ENCODE measurements at places on chromosomes 5 and 9. TPM values are rescaled to one million over a fixed set of nuclear protein-coding genes. Genes with fewer than 3 reads are reported as not detected.

The PKD2L2 gene
- 0.64 TPM for total RNA-seq

The IFNA21 gene
- not detected for total RNA-seq

The OLFML2A gene
- total RNA-seq, result 25.2 TPM

DNA sequence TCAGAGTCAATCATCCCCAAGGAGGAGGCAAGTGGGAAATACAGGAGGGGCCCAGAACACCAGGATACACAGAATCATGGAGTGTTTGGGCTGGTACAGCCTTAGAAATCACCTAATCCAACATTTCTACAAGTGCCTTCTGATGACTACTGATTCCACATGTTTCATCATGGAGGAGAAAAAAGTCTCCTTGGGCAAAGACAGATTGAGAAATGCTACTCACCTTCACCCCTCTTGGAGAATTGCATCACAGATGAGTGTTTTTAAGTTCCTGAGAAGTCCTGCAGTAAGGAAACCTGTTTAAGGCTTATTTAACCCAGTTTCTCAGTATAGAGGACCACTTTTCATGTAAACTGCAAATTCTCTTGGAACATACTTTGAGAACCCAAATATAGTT is 2.2 kb upstream of the SLIT3 start:
- no peak for DNase-seq

DNA sequence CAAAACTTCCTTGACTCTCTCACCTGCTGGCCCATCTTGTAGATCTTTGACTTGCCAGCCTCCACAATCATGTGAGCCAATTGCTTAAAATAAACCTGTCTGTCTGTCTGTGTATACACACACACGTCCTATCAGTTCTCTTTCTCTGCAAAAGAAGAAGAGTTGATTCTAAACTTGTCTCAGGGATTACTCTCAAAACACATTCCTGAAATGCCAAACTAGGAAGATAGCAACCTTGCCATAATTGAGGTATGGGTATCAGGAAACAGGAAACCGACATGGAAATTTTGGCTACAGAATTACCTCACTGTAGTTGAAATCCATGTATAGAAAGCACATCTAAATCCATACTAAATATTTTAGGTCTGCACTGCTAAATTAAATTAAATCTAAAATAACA is 483.4 kb downstream of the PLK2 start:
- no peak for DNase-seq

GRCh38 chr9:76114144-76114543 is 223.7 kb downstream of the PCSK5 start:
- no peak for DNase-seq

GRCh38 chr5:45796959-45797553 is 100.9 kb upstream of the HCN1 start:
- DNase-seq, result no peak
